ENCODE measurements at places on chromosomes 7 and 10.

DNA sequence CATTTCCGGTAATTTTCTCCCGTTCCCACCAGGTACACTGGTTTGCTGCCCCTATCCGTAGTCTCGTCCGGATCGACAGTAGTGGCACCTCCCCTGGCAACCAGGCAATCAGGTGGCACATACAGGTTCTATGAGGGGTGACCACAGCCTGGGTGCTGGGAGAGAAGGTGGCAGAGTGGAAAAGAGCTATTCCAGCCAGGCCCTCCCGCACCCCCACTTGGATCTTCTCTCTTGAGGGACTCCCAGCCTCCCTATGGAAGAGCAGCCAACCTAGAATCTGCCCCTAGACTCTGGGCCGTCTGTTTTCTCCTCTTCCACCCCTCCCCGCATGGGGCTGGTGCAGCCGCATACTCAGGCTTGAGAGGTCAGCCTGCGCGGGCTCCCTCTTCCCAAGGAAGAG is 58.6 kb downstream of the GPR26 start:
- no peak for DNase-seq

GRCh38 chr10:47364366-47364765 is 16.2 kb downstream of the RBP3 start:
- no peak for DNase-seq

DNA sequence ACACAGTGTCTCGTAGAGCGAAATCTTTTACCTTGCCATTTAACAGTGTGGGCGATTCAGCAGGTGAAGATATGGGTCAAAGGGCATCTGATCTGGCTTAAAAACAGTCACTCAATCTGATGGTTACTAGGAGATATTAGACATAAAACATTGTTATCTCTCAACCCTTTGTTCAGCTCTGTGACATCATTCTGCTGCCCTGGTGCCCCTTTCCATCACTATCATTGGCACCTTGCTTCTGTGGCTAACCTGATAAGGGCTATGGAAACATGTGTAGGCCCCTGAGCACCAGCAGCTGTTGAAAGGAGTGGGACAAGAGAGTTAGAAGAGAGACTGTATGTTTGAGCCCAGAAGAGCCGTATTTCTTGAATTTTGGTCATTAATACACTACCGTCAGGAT is 650.3 kb downstream of the PHTF2 start:
- no peak for DNase-seq

DNA sequence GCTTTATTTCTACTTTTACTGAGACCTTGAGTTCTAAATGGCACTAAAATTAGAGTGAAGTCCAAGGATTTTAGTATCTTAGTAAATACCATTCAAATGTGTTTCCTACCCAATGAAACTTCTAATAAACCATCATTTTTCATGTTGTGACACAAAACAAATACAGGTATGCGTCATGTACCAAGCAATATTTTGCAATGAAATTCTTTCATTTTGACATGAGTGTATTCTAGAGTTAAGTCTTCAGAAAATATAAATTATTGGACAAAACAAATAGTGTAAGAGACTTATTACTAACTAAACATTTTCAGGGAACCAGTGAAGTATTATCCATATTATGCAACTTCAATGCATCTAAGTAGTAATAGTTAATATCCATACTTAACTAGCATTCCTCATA is 16.5 kb downstream of the HGF start:
- no peak for DNase-seq

- DNase-seq = no peak
Measured at GRCh38 chr7:128427289-128427891, 17.6 kb upstream of the IMPDH1 start.

GRCh38 chr10:79390057-79390456 is 42.8 kb downstream of the PPIF start:
- no peak for DNase-seq

- no peak for DNase-seq
Measured at GRCh38 chr10:56585447-56586171, 224.6 kb upstream of the ZWINT start.

DNA sequence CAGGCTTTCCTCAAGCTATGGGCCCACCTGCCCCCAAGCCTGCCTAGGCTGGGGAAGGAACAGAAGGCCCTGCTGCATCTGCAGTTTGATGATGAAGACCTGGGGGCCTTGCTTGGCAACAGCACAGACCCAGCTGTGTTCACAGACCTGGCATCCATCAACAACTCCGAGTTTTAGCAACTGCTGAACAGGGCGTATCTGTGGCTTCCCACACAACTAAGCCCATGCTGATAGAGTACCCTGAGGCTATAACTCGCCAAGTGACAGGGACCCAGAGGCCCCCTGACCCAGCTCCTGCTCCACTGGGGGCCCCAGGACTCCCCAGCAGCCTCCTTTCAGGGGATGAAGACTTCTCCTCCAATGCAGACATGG is 36.3 kb downstream of the CADPS2 start:
- no peak for DNase-seq

Measured in progenitor cell of endocrine pancreas (in vitro differentiated cells).